SW 1271 (cell line): ENCODE measurements at places on chromosomes 4 and X.

- DNase-seq: peak; percentile 21
Measured at GRCh38 chr4:153341575-153342090, 2.9 kb upstream of the MND1 start.

DNA sequence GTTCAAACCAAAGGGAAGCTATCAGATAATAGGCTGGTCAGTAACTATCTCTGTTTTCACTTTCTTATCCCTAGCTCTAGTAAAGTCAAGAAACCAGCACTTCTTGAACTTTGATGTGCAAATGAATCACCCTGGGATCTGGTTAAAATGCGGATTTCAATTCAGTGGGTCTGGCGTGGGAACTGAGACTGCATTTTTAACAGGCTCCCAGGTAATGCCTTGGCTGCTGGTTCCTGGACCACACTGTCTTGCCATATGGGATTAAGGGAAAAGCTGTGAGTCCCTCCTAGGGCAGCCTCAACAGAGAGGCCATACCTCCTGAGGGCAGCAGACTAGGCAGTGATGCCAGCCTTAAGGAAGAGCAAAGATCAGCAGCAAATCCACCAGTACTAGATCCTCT is 1.7 kb downstream of the RNF175 start:
- no peak for DNase-seq

GRCh38 chr4:109163493-109163892 is 139.0 kb downstream of the COL25A1 start:
- no peak for DNase-seq

- DNase-seq: no peak
Measured at GRCh38 chr4:154640999-154641398, 28.5 kb upstream of the FGG start.

DNA sequence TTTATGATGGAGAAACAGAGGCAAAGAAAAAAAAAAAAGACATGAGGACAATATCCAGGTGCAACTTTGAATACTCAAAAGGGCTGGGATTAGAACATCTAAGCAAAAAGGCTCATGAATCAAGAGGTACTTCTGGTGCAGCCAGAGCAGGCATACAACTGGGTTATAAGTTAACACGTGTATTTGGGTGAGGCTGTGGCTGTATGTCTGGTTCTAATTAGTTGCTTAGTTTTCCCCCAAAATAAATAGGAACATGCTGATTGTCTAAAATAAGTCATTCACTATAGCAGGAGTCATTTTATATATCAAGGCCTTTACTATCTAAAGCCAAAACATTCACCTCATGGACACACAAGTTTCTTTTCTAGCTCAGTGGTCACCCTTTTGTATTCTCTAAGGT is 20.2 kb downstream of the NHS start:
- no peak for DNase-seq
